LHCN-M2 (cell line): ENCODE measurements at places on chromosomes 4 and X. TPM values are rescaled to one million over a fixed set of nuclear protein-coding genes. Genes with fewer than 3 reads are reported as not detected.

- DNase-seq, result peak; percentile 66
Measured at GRCh38 chr4:141571362-141571761, 65.0 kb upstream of the IL15 start.

DNA sequence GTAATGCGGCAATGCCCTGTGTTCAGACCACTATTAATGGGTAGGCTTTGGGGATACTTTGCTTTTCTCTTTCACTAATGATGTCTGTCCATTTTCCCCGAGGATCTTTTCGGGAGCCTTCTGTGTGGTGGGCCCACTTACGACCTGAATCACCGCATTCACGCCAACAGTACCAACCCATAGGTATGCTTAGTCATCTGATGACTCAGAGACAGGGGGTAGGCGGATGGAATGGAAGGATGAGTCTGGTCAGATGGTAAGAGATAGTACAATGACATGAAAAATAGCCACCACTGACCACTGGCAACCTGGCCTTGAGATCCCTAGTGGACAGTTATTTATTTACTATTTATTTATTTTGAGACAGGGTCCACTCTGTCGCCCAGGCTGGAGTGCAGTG, 76.0 kb upstream of the DHRSX start:
- DNase-seq, result peak; percentile 32

GRCh38 chrX:40263014-40263560, 165.3 kb upstream of the BCOR start:
- DNase-seq, result no peak

DNA sequence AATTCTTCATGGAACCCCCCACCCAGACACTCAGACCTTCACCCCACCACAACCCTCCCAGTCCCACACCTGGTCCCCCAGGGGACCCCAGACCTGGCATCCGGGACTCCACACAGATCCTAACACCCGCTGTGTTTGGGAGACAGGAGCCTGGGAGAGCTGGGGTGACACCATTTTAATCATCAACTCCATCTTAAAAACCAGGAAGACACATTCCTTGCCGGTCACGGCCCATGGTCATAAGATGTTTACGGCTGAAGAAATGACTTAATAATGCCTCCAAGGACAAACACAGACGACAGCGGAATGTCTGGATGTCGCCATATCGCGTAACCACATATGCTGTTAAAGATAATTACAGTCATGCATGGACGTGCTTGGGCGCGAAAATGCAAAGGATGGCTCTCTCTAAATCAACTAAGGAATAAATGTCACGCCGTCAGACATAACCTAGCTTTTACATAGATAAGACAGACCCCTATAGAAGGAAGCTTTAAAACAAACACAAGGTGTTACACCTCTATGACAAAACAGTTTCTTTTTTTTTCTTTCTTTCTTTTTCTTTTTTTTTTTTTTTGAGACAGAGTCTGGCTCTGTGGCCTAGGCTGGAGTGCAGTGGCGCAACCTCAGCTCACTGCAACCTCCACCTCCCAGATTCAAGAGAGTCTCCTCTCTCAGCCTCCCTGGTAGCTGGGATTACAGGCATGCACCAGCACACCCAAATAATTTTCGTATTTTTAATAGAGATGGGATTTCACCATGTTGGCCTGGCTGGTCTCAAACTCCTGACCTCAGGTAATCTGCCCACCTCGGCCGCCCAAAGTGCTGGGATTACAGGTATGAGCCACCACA, 2.1 kb upstream of the DHRSX start:
- peak; percentile 13 for DNase-seq

Gene SLC10A4
- total RNA-seq, result not detected in 2 replicates
